ENCODE measurements at places on chromosomes 7 and 10. TPM values are rescaled to one million over a fixed set of nuclear protein-coding genes. Genes with fewer than 3 reads are reported as not detected.

ZCWPW1 gene
- total RNA-seq = 3.4 TPM

WDR86 gene
- total RNA-seq = not detected

FXYD4 gene
- not detected for total RNA-seq

DNA sequence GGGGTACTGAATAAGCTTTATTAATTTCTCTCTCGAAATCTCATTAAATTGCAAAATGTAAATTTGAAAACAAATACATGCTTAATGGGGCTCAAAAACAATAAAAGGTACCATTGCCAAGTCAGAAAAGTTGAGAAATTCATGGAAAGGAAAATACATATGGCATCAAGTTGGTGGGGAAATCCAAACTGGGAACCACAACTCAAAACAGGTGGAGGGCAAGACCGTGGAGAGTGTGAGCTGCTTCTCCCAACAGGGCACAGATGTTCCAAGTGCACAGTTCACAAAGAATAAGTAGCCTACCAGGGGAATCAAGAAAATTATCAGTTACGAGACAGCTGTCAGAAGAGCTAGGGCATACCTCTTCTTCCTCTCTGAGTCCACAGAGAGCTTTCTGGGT lies 26.6 kb downstream of the MKX start:
- DNase-seq = no peak

DNA sequence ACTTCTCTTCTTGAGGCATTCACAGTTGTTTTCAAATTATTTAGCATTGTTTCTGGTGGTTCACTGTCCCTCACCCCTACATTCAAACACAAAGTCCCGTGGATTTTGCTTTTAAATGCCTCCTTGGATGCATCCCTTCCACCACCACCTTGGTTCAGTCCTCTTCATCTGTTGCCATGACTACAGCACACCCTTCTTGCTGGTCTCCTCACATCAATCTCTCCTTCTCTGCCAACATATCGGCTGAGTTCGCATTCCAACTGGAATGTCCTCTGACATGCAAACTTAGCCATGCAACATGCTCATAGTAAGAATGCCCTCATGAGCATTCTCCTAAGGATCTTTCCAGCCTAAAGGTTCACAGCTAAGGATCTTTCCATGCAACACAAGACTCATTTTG lies 198.3 kb upstream of the AGK start:
- DNase-seq = no peak

DNA sequence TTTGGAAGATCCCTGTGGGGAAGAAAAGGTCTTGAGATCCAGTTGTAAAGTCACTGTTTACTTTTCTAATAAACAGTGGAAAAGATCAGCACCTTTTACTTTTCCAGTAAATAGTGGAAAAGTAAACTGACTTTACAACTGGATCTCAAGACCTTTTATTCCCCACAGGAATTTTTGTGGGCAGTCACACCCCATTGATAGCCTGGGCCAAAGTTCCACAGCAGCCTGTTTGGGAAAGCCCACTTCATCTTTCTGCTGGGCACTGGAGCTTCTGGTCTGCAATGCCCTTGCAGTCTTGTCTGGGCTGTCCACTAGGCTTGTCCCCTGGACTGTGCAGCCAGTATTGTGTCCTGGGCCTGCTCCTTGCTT lies 50.2 kb downstream of the ADCY1 start:
- DNase-seq = no peak

- DNase-seq = no peak
Observed at GRCh38 chr10:15824498-15824897, 35.8 kb downstream of the MINDY3 start.

DNA sequence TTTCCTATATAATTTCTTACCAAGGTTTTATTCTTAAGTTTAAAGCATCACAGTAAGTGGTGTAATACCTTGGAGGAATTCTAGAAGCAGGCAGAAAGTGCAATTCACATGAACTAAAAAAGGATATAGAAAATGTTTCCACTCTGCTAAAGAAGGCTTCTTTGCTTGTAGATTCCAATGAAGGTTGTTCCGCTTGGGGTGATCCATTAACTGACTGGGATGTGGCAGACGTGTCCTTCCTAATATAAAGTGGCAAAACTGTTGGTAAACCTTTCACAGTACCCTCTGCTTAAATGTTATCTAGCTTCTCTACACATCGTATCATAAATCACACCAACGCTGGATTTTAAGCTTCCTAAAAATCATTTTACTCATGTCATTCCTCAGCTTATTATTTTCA lies 2.3 kb downstream of the ZC3HC1 start:
- DNase-seq = no peak

GRCh38 chr7:47619806-47620205 lies 37.9 kb upstream of the TNS3 start:
- no peak for DNase-seq

DNA sequence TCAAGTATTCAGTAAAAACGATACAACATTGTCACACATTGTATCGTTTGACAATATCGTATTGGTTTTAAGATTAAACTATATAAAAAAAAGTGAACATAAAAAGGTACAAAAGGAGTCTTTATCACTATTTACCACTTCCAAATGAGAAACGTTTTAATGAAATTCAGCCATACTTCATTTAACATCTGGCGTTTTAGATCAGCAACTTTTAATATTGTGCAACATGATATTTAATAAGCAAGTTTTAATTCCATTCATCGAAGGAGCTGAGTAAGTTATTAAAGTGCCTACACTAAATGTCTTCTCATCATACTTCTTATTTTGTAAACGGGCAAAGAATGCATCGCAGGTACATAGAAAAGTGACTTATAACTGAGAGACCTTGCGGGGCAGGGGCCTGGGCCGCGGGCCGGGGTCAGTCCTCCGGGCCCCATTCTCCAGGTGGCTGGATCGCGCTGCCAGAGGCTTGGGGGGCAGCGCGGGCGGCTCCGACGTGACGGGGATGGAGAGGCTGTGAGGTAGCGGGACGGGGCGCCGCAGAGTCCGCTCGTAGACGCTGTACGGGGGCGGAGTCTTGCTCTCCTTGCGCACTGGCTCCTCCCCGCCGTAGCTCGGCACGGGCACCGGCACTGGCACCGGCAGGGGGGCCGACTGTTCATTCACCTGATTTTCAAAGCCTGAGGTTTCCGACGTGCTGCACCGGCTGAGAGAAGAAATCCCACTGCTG lies 165.8 kb upstream of the IMMP2L start:
- no peak for DNase-seq

GRCh38 chr7:23027261-23027660 lies 13.3 kb upstream of the HYCC1 start:
- DNase-seq = no peak

- no peak for DNase-seq
Observed at GRCh38 chr7:84714765-84715164, 472.1 kb downstream of the SEMA3D start.

DNA sequence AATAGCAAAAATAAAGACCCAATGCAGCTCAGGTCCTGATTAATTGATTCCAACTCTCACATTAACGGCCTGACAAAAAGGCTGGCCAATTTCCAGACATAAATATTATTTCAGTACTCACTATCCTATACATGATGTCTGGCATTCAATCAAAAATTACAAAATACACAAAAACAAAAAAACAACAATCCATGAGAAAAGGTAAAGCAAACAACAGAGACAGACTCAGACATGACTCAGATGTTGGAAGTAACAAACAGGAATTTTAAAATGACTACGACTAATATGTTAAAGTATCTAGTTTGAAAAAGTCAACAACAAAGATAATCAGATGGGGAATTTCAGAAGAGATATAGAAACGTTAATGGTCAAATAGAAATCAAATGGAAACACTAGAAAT lies 152.8 kb downstream of the AMPH start:
- DNase-seq = no peak

GRCh38 chr7:35714862-35715261 lies 19.9 kb upstream of the HERPUD2 start:
- DNase-seq = no peak

DNA sequence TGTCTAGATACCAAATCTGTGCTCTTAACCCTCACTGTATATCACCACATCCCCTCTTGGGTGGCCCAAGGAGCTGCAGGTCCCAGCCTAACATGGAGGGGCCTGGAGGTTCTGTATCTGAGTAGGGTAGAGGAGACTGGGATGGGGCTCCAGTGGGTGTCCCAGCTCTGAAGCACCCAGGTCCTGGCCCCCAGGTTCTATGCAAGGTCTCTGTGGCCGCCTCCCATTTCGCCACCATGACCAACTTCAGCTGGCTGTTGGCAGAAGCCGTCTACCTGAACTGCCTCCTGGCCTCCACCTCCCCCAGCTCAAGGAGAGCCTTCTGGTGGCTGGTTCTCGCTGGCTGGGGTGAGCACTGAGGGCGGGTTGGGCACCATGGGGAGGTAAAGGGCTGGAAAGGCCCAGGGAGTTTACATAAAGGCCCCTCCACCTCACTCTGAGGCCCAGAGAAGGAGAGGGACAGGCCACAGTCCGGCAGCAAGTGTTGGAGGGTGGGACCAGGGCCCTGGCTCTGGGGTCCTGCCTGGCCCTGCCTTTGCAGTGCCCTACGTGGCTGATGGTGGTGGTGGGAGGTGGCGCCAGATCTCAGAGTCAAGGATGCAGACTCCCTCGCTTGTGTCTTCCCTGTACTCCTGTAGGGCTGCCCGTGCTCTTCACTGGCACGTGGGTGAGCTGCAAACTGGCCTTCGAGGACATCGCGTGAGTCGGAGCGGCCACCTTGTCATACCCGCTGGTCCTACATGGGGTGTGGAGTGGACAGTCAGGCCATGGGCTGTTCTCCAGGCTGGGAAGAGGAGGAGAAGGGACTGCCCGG lies 10.2 kb downstream of the GHRHR start:
- DNase-seq = no peak

GRCh38 chr7:23212395-23212794 lies 30.5 kb downstream of the NUP42 start:
- DNase-seq = no peak

GRCh38 chr10:89214566-89215165 lies 7.5 kb upstream of the CH25H start:
- no peak for DNase-seq

All from activated naive CD4-positive, alpha-beta T cell treated with anti-CD3 and anti-CD28 coated beads, Interleukin-2, amount 50 U/mL, for 72 hours (primary cell).